Left renal cortex interstitium (tissue), 4 donors: ENCODE measurements at places on chromosomes 7 and 10. TPM values are rescaled to one million over a fixed set of nuclear protein-coding genes. Genes with fewer than 3 reads are reported as not detected.

GPC2 gene
- 5.9 TPM for polyA plus RNA-seq

TBC1D12 gene
- 18.8 TPM for polyA plus RNA-seq

DNA sequence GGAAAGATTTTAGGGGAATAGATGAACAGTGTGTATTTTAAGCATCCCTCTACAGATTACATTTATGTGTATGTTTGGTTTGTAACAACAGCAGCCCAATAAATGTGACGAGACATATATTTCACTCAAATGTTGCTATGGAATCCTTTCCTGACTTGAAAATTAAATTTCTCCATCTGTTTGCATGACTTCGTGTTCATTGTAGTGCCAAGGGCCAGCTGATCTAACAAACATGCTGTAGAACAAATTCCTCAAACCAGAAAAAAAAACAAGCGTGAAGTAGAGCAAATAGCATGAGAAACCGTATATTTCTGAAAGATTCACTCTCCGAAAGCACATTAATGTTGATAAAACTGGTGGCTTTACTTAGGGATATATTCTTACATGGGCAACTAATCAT, 87.8 kb downstream of the NRCAM start:
- no peak for DNase-seq

PRR15 gene
- polyA plus RNA-seq = 6.9 TPM

SORCS3 gene
- 3.8 TPM for polyA plus RNA-seq

RPEL1 gene
- not detected for polyA plus RNA-seq

GRCh38 chr7:32048970-32049491, 21.2 kb downstream of the PDE1C start:
- no peak for DNase-seq

PRPS1L1 gene
- polyA plus RNA-seq = not detected

GRCh38 chr7:5436003-5436678, 12.5 kb upstream of the TNRC18 start:
- DNase-seq = no peak

DNA sequence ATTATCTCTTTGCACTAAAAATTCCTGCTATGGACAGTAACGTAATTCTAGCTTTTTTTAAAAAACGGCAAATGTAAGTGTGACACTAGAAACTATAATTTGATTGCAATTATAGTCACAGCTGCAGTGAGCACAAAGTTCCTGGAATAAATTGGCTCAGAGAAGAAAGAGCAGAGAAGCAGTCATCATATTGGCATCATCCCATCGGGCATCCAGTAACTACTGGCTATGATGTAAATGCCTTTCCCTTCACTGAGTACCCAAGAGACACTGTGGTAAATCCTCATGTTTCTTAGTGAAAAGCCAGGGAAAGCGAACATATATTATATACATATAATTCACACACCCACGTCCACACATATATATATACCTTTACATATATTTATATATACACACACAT, 43.6 kb downstream of the PIP4K2A start:
- DNase-seq = no peak
